NCI-H748 treated with DMSO at 0.1 percent for 48 hours (cell line): ENCODE measurements at places on chromosomes 4 and X.

- DNase-seq: no peak
These were observed 99.6 kb upstream of the MAML3 start for GRCh38 chr4:140253556-140254027.

- peak; percentile 4 for DNase-seq
These were observed 117.3 kb downstream of the ENPP6 start for GRCh38 chr4:184100297-184100885.

DNA sequence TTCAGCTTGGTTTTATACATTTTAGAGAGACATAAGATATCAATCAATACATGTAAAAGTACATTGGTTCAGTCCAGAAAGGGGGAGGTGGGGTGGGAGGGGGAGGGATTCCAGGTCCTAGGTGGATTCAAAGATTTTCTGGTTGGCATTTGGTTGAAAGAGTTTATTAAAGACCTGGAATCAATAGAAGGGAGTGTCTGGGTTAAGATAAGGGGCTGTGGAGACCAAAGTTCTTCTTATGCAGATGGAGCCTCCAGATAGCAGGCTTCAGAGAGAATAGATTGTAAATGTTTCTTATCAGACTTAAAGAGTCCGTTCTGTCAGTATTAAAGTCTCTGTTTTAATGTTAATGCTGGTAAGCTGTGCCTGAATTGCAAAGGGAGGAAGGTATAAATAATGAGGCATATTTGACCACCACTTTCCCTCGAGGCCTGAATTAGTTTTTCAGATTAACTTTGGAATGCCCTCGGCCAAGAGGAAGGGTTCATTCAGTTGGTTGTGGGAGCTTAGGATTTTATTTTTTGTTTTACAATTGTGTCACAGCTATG lies 169.9 kb downstream of the AASDH start:
- DNase-seq: no peak

DNA sequence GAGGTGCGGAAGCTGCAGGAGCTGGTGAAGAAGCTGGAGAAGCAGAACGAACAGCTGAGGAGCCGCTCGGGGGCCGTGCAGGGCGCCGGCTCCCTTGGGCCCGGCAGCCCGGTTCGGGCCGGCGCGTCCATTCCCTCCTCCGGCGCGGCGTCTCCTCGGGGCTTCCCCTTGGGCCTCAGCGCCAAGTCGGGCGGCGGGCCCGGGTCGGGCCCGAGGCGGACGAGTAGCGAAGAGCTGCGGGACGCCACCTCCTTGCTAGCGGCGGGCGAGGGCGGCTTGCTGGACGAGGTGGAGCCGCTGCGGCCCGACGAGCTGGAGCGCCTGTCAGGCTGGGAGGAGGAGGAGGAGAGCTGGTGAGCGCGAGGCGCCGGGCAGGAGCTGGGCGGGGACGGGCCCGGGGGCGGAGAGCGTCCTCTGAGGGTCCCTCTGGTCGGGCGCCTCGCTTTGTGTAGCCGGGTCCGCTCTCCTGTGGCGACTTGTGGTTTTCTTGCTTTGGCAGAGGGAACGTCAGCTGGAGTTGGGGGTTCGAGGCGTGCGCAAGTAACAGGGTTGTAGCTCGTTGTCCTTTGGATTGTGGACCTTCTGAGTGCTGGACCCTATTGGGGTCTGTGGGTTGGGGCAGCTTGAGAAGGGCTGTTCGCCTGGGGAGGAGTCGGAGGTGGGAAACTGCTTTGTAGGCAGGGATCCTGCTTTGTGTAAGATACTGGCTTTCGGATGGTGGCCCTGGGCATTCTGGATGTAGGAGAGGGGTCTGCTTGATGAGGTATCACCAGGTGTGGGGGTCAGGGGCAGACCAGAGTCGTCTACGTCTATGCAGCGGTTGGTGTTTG lies 662 bp downstream of the SLAIN2 start:
- DNase-seq: peak; percentile 28

- no peak for DNase-seq
These were observed 288.3 kb downstream of the CHIC1 start for GRCh38 chrX:73851014-73852009.
